AG20443 (cell line): ENCODE measurements at places on chromosomes 6 and 20.
A peak's percentile ranks its signal among the peaks of the same experiment; 100 is the strongest.

GRCh38 chr6:46993846-46994245 lies 48.3 kb downstream of the ADGRF1 start:
- peak; percentile 78 for DNase-seq

DNA sequence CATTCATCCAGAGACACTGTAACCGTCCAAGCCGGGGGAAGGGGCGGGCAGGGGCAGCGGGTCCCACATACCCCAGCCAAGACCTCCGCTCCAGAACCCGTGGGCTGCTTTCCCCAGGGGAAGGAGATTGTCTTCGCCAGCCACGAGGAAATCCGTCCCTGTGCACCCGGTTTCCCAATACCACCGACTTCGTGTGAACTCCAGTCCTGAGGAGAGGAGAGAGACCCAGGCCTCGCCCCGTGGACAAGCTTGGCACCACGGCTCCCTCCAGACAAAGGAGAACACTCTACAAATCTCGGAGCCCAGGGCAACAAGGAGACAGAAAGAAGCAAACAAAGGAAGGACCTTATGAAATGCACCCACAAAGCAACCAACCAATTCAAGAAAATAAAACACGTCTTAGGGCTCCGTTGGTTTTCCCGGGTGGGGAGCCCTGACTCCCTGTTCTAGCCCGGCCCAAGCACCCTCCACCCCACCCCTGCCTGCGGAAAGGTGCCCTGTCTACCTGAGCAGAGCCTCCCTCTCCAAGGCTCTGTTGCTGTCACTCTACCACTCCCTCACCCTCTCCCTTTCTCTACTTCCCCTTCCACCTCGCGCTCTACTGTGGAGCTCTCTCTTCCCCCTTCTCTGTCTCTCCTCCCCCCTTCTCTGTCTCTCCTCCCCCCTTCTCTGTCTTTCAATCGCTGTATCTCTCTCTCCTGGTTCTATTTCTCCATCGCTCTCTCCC lies 1382.8 kb upstream of the DEFB115 start:
- DNase-seq, result no peak

GRCh38 chr6:157715728-157716164 lies 107.3 kb upstream of the SNX9 start:
- DNase-seq, result peak; percentile 96

- DNase-seq, result peak; percentile 21
Observed at GRCh38 chr6:85143676-85144075, 306.2 kb upstream of the NT5E start.

DNA sequence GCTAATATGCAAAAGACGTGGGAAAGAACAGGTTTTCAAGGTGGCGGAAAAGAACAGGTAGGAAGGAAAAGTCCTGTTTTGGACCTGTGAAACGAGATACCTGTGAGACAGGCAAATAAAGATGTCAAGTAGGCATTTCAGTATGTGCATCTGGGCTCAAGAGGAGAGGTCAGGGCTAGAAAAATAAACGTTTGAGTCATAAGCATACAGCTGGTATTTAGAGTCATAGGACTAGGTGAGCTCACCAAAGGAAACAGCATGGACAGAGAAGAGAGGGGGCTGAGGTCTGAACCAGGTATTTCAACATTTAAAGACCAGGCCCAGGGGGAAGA lies 14.9 kb downstream of the MTFR2 start:
- DNase-seq, result no peak

- peak; percentile 65 for DNase-seq
Observed at GRCh38 chr6:122798099-122798641, 9.1 kb downstream of the SMPDL3A start.

DNA sequence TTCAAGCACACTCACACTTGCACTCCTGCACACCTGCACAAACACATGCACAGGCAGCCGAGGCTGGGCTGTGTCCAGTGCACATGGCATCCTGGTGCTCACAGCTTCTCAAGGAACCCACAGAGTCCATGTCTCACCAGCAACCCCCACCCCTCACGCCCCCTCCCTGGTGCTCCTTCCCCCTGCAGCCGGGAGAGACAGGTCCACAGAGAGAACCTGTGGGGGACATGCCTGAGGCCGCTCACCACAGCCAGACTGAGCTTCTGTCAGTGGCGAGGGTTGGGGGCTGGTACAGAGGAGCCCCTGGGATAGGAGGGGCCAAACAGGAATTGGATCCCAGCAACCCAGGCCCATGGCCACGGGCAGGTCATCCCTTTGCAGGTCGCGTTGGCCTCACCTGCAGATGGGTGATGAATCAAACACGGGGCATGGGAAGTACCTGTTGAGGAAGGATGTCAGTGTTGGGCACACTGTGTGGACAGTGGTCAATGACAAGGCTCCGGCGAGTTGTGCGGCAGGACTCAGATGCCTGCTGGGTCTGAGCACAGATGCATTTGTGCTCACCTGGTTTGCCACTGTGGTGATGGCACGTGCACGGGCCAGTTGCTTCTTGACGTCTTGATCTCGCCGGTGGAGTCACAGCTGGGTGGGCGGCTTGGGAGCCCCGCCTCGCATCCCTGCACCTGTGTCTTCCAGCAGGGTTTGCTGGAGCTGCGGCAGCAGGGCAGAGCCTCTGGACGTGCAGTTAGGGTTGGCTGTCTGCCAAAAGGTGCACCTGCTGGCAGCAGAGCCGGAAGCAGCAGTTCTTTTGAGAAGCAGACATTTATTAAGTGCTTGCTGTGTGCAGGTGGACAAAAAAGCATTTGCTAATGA lies 113.0 kb downstream of the ERMARD start:
- peak; percentile 5 for DNase-seq

DNA sequence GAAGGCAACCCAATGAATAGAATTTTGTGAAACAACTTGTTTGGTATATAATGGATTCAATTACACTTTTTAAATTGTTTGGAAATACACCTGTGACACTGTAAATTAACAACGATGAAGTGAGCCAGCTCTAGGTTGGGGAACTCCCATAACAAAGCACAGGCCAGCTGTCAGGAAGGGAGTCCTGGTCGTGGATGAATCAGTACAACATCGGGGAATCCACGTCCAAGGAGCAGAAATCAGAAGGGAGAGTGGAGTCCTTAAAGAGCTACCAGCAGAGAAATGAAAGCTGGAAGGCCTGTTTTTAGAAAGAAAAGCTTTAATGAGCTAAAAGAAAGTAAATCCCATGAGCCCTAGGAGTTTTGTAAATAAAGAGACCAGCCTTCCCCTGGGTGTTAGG lies 223.1 kb upstream of the SLC35B3 start:
- DNase-seq, result no peak

DNA sequence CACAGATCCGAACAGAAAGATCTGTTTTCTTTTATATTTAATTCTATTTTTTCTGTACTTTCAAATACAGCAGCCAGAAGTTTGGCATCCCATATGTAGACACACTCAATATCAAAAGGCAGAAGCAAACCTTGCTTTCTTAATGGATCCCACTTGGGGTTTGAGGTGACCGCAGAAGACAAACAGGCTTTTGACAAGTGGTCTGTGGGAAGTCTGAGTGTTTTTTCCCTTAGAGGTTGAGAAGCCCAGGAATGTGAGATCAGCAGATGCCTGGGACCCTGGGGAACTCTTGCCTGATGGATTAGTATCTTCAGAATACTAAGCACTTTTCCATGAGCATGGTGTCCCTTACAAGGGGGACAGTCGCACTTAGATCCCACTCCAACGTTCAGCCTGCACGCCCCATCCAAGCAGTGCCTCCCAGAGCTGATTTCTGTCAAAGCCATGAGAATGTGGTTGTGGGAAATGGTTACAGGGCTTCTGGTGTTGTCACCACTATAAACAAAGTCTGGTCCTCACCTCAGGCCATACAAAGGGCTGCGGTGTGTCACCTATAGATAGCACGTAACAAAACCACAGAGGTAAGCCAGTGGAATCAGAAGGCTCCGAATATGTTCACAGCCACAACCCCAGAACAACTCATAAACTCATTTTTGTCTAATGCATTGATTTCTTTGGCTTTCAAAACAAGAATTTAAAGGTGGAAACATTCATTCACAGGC lies 12.7 kb downstream of the IL17F start:
- DNase-seq, result no peak
